ENCODE measurements at places on chromosomes 2 and 18.

GRCh38 chr2:240624950-240625621 is at the start of gene GPR35:
TSS of gene GPR35 (plus strand) at chr2:240625480. CDS start at chr2:240629953, 4,473 bp downstream.
- DNase-seq = no peak

GRCh38 chr18:25923193-25923592 is 167.2 kb downstream of the SS18 start:
- no peak for DNase-seq

GRCh38 chr2:196176142-196176738 is 4.9 kb upstream of the STK17B start:
- no peak for DNase-seq

GRCh38 chr18:76984193-76985155 is 148.1 kb downstream of the MBP start:
- no peak for DNase-seq

- peak; percentile 15 for DNase-seq
Measured at GRCh38 chr2:38600921-38601455, 1.7 kb downstream of the HNRNPLL start.

DNA sequence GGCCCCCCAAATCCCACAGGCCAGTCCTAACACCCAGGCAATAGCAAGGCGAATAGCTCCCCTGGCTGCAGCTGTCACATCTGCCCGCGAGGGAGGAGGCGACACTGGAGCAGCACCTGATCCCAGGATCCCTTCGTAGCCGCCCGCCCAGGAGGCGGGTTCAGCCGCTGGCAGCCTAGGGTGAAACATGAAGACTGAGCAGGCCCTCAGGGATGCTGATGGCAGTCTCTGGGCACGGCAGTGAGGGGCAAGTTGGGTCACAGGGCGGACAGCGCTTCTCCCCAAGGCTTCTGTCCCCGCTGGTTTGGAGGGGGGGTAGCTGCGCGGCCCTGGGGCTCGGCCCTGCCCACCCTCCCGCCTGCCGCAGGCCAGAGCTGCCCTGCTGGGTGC is 1.9 kb downstream of the DNMT3A start:
- DNase-seq = no peak

DNA sequence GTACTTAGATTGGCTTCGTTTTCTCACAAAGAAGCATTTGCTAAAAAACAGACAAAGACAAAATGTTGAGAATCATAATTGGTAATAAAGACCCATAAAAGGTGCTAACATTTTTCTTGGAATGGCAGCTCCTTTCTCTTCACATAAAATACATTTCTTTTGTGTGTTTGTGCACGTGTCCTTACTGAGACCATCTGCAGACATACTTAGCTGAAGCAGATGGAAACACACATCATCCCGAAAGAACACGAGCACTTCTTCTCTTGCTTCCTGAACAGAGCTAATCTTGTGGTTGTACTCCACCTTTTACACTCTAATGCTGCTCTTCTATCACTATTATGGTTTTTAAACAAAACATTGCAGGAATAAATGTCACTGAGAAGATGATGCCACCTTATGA is 142.5 kb downstream of the SPHKAP start:
- no peak for DNase-seq

DNA sequence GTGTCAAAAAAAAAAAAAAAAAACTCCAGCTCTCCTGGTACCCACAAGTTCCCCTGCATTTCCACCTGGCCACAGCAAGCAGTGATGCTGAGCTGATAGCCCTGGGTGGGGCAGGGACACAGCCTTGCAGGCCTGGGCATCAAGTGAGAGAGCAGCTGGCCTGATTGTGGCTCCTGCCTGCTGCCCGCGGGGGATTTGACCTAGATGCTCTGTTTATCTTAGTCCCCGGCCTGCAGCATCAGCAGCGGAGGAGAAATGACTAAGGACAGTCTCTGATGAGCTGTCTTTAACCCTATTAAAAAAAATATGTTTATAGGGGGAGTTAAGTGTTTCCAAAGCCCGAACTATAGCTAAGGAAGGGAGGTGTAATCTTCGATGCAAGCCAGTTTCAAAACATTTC is 102.6 kb downstream of the MTCL1 start:
- no peak for DNase-seq

DNA sequence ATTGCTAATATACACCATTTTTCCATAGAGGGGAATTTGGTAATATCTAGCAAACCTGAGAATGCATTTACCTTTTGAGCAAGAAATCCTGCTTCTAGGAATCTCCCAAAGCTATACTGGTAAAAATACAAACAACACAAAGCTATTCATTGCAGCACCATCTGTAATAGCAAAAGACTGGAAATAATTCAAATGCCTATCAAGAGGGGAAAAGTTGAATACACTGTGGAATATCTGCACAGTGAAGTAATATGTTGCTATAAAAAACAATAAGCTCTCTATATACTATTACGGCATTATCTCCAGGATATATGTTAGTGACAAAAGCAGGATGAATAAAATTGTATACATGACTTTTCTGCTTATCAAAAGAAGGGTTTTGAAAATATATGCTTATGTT is 112.3 kb upstream of the CHAC2 start:
- no peak for DNase-seq
